Breast epithelium (tissue), 4 donors: ENCODE measurements at places on chromosomes 1 and 21. TPM values are rescaled to one million over a fixed set of nuclear protein-coding genes. Genes with fewer than 3 reads are reported as not detected.

Gene OLIG2
- not detected for total RNA-seq

GRCh38 chr1:27027575-27028250 is 15.1 kb upstream of the TENT5B start:
- peaks cover 10% of the 10 kb centered on the region for H3K4me1 ChIP-seq
- peak; percentile 34 for DNase-seq
- H3K27me3 ChIP-seq: no peaks in the 10 kb centered on the region

Gene CD1B
- not detected for total RNA-seq

- no peaks in the 10 kb centered on the region for H3K36me3 ChIP-seq
- no peaks in the 10 kb centered on the region for H3K27me3 ChIP-seq
- DNase-seq: no peak
- no peak overlapping the region for H3K4me3 ChIP-seq
Measured at GRCh38 chr21:45990049-45990711, 8.6 kb downstream of the COL6A1 start.

Gene SYCP1
- not detected for total RNA-seq

DNA sequence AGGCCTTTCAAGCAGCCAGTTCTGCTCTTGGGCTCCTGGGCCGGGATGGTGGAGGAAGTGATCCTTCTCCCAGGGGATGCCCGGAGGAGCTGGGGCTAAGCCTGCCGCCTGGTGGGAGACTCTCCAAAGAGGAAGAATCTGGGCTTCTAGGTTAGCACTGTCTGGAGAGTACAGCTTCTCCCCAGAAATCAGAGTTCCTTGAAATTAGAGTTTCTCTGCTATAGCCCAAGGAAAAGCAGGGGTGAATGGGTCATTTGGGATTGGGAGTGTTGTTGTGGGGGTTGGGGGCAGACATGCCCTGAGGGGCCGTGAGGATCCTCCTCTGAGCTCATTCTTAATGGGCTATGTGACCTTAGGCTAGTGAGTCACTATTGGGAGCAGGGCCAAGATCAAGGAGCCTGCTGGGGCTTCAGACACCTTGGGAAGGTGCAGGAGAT is 6.5 kb downstream of the LGR6 start:
- no peak for DNase-seq
- H3K36me3 ChIP-seq: no peaks in the 10 kb centered on the region
- H3K4me3 ChIP-seq: no peak overlapping the region

GRCh38 chr1:59688976-59689375 is 125.8 kb upstream of the HOOK1 start:
- no peak overlapping the region for H3K4me3 ChIP-seq
- H3K36me3 ChIP-seq: no peaks in the 10 kb centered on the region
- no peaks in the 10 kb centered on the region for H3K4me1 ChIP-seq

Gene GNAT2
- total RNA-seq: not detected
